ENCODE measurements at places on chromosomes 1 and 21.
A peak's percentile ranks its signal among the peaks of the same experiment; 100 is the strongest.

- no peak for DNase-seq
Observed at GRCh38 chr1:48785869-48786268, 9.2 kb upstream of the BEND5 start.

DNA sequence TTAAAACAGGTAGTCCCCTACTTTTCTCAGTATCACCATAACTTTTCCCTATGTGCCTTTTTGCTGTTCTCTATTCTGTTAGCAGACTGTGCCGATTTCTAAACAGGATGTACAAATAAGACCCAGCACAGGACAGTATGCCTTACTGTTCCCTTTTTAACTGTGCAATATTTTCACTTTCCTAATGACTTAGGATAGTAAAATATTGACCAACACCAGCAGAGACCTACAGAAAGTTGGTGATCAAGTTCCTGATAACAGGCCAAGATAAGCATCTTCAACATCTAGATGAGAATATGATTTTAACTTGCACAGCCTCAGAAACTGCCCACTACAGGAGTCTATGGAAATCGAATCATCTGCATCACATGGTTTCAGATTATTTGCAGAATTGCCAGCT is 42.0 kb downstream of the ADSS2 start:
- DNase-seq, result no peak

DNA sequence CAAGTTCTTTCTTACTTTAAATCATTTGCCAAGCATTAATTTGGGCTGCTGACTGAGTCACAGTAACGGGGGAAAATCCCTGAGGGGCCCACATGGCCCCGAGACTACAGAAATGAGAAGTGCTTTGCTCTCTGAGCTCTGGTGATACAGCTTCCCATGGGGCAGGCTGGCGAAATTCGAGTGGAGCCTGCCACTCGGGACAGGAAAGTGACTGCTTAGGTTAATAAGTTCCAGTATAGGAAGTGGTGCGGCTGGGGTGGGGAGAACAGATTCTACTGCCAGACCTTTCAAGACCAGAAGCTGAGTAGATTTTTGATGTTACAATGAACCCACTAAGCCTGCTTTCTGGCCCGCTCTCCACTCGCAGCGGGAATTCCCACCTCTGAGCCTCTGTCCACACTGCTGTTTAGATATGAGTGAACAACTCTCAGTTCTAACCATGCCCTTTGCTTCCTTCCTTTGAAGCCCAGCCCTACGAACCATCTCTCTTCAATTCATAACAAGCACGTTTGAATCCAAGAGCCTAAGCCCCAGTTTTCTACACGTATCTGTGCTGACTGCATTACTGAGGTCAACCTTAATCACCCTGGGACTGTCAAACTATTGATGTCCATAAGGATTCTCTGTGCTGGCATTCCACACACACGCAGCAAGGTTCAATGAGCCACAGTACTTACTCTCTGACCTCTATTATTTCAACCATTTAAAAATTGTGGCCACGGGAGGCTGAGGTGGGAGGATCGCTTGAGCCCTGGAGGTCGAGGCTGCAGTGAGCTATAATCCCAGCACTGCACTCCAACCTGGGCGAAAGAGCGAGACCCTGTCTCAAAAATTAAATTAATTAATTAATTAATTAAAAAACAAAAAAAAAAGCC is 9.6 kb downstream of the ZBTB17 start:
- DNase-seq, result no peak

GRCh38 chr21:22062472-22063139 is 1064.4 kb downstream of the NCAM2 start:
- DNase-seq, result no peak

DNA sequence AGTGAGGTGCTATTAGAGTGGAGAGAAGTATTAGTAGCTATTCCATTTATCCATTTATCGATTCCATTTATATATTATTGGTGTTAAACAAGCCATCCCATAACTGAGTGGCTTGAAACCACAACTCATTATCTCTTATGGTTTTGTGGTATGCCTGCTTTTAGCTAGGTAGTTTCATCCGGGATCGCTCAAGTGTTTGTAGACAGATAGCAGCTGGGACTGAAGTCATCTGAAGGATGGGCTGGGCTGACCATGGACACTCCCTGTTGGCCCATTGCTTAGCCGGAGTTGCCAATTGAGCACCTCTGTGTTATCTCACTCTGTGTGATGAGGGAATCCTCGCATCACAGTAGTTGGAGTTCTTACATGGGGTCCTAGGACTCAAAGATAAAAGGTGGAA is 622.5 kb downstream of the PLA2G4A start:
- DNase-seq, result no peak

DNA sequence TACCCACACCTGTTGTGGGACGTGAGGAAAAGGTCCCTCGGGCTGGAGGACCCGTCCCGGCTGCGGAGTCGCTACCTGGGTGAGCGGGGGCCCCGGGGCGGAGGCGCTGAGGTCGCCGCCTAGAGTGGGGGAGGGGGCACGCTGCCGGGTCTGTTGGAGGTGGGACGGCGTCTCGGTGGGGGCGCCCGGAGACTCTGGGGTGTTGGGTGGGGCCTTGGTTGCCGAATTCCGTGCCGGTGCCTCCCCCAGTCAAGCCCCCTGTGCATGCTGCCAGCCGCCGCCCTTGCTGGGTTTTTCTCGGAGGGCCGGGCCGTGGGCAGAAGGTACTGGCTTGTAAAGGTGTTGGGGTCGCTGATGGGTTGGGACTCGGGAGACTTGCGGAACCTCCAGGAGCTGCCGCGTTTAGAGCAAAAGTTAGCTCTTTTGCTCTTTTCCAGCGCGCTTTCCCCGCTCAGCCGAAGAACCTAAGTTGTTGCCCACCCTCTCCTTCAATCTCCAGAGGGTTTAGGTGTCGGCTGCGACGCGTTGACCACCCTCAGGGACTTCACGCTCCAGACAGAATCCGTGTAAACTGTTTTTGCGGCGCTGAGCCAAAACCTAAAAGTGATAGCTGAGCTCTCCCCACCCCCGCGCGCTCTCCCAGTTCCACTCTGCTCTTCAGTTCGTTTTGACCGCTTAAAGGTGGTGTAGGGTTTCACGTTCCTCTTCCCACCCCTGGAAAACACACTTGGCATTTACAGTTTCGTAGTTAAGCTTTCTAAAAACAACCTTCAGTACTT is at the start of gene MPC2:
MPC2 (minus strand) TSS at position 143 of the 779 bp plus-strand sequence. CDS start 1,231 bp downstream, outside the sequence.
- DNase-seq, result peak; percentile 44

- no peak for DNase-seq
Observed at GRCh38 chr1:44447051-44447810, 42.2 kb downstream of the RNF220 start.

GRCh38 chr1:172537827-172538391 is 5.0 kb downstream of the SUCO start:
- DNase-seq, result no peak

DNA sequence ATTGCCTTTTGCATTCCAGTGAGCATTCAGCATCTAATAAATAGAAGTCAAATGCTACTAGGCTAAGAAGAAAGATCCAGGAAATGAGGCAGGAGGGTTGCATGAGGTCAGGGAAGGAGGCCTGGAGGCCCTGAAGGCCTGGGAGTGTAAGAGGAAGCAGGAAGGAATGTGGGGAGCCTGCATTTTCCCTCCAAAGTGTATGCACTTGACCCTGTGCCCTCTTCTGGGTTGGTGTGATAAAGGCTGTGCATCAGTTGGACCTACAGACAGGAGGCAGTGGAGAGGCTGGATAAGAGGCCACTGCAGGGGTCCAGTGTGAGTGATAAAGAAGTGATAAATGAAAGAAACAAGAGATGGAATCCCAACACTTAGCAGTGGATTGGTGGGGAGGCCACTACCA is 20.4 kb downstream of the KIAA1614 start:
- DNase-seq, result no peak

GRCh38 chr1:111290630-111291029 is at the start of gene CHIA:
Gene CHIA (plus strand): TSS chr1:111290851. CDS start chr1:111310468, 19,617 bp downstream.
- peak; percentile 93 for DNase-seq

GRCh38 chr1:59204001-59204400 is 92.9 kb upstream of the FGGY start:
- no peak for DNase-seq

- no peak for DNase-seq
Observed at GRCh38 chr1:64975127-64975526, 8.8 kb upstream of the JAK1 start.

- DNase-seq, result no peak
Observed at GRCh38 chr1:49183489-49183888, 406.8 kb upstream of the BEND5 start.

GRCh38 chr1:66626261-66626660 is 92.3 kb downstream of the SGIP1 start:
- DNase-seq, result no peak

DNA sequence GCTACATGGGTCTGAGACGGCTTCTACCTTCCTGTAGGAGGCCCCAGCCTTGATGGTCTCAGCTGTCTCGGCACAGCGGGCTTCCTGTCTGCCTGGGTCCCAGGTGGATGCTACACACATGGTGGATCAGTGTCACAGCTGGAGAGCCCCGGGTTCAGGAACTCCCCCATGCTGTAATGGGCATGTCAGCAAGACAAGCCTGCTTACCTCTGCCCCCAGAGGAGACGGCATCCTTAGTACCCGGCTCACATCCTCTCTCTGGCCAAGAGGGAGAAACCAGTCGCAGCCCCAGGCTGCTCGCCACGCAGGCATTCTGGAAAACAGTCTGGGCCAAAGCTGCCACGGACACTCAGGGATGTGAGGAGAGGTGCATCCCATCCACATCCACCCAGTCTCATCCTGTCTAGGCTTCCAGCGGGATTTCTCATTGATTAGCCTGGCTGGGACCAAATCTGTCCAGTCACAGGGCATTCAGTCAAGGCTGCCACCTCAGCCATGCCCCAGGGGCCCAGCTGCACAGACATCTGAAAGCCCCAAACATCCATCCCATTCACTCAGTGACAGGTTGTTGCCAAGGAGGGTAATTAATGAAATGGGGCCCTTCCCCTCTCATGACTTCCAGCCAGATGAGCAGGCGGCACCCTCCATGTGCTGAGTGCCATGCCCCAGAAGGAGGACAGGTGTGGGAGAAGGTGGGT is 10.5 kb downstream of the SNAP47 start:
- no peak for DNase-seq

DNA sequence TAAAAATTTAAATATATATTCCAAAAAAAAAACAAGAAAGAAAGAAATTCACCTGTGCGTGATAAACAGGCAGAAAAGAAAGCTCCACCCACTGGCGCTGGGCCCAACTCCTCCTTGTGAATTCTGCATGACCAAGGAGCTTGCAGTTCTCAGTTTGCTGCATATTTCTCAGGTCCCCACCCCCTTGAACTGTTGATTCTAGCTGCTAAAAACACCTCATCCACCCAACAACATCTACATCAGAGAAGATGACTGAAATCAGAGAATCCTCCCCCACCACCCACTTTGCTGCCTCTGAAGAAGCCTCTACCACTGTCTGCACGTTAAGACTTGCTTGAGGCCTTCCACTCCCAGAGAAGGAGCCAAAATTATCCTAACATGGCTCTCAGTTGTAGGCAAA is 104.8 kb downstream of the RGS2 start:
- DNase-seq, result no peak

DNA sequence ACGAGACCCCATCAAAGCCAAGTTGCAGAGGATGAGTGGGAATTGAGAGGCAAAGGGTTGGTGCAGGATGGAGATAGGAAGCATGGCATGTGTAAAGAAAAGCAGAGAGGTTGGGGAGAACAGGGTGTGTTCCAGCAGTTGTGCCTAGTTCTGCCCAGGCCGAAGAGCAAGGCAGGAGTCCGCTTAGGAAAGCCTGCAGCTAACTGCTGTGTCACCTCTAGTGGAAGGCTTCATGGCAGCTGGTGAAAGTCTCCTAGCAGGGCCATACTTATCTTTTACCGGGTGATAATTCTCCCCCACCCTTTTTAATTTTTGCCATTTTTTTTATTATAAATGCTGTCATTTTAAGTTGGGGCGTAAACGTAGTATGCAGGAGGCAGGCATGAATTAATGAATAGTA is 93.6 kb downstream of the NFIA start:
- DNase-seq, result no peak

GRCh38 chr1:98854137-98854536 is 150.5 kb downstream of the PLPPR5 start:
- no peak for DNase-seq

DNA sequence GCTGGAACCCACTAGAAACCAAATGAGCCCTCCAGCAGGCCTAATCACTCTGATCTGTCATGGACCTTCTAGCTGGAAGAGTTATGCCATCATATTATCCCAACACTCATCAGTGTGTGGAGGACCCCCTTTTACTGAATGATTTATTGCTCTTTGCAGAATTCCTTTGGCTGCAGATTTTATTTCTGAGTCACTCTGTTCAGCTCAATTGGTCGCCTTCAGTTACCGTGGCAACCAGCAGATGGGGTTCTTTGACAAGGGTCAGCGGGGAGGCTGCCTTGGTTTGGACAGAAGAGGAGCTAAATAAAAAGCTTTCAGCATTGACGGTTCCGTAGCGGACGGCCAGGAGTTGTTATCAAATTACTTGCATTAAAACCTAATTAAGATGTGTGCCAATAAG is 220.1 kb downstream of the SDCCAG8 start:
- DNase-seq, result no peak

DNA sequence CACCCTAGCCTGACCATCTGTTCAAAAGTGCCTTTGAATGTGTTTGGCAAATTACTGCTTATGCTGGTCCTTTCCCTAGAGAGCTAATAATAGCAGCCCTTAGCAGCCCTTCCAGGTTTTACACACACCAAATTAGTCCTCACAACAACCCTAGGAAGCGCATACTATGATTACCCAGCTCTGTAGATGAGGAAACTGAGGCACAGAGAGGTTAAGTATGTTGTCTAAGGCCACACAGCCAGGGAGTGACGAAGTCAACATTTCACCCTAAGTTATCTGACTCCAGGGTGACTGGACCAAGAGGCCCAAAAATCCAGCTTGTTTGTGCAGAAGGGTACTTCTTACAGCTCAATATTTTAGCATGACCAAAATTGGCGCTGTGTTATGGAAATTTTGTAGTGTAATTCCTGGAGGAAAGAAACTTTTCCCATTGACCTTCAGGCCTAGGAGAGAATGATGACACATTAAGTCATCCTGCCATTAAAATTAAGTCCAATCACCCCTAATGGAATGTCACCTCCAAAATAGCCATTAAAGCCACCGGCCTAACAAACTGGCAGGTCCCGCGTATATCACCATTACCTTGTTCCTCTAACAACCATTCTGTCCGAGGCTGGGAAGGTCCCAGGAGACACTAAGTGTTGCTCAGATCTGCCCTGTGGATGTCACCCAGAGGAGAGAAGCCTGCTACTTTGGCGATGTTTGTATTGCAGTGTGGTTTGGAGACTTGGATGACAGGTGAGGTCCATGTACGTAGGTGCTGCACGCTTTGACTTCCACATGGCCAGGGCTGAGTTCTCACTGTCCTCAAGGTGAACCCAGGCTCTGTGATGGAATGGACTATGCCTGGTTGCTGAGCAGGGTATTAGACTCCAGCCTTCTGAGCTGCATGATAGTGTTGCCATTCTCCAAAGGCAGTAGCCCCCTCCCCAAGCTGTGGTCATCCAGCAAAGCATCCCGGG is 258.3 kb downstream of the TOMM20 start:
- DNase-seq, result no peak

DNA sequence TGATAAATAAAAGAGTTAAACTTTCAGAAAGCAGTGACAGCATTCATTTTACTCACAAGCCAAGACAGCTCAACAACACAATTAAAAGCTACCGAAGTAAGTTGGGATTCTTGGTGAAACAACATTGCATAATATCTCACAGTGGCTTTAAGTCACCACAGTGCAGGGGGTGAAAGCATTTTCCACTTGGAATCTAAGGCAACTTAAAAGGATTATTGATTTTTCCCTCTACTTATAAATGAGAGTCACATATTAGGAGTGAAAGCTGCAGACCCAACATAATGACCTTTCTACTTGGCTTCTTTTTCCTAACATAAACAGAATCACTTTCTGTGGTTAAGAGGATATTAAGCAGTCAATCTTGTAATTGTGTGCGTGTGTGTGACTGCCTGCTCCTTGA is 536.6 kb upstream of the CXADR start:
- no peak for DNase-seq

Measured in NCI-H1092 (cell line).